Stimulated activated CD4-positive, alpha-beta T cell treated with anti-CD3 and anti-CD28 coated beads, Interleukin-1b, Interleukin-23, amount 100 ng/mL, for 1 hour (primary cell): ENCODE measurements at places on chromosomes 7 and 10.

DNA sequence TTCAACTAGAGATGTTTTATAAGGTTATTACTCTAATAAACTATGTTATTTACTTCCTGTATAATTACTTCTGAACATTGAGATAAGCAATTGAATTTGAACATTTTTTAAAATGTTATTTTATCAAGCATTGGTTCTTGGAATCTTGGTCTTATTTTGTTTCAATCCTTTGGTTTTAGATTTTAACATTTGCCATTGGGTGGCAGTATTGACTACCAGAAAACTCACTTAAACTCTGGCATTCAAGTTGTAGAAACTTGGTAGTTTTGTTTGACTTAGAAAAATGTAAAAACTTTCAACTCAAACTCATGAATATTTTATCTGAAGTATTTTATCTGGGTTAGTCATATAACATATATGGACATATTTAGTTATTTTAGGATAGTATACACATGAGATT is 48.1 kb downstream of the ATRNL1 start:
- no peak for DNase-seq

DNA sequence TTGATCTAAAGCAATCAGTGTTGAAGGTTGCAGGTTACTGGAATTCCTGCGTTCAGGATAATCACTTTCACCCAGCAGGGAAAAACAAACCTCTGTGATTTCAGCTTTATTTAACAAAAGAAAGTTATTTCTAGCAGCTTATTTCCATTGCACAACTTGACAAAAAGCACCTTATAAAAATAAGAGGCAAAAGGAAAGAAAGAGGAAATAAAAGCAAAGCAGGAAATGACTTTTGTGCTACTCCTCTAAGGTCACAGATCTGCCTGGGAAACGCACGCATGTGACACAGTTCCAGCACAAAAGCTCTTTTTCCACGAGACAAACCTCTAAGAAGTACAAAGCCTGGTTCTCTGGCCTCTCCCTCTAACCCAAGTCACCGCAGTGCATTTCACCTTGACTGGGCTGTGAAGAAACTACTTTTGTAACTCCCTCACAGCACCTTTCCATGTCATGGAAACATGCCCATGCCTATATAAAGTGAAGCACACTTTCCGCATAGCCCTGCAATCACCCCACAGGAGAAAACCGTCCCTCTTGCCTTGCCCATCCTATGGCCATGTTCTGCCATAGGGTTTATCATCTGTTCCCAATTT is 870 bp downstream of the ANK3 start:
- DNase-seq = no peak

DNA sequence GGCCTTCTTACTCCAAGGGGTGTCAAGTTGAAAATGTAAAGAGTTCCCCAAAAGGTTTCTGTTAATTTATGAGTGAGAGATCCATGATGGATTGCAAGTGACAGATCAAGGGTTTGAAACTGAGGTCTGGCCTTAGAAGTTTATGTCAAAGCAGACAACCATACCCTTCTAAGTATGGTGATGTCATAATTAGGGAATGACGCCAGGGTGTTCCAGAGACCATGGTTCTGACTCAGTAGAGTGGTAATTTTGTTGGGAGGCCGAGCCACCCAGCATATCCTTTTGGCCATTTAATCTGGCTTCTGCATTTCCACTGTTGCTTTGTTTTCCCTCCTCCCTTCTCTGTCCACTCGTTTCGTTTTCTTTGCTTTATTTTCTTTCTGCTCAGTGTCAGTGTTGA is 2.7 kb downstream of the TRUB1 start:
- no peak for DNase-seq

- DNase-seq = no peak
Measured at GRCh38 chr10:11131112-11131639, 113.5 kb downstream of the CELF2 start.
